ENCODE measurements at places on chromosomes 6 and 20.

GRCh38 chr20:12535316-12535715 is 473.5 kb upstream of the SPTLC3 start:
- DNase-seq, result no peak

- DNase-seq, result no peak
Measured at GRCh38 chr6:28078050-28078449, 2.3 kb upstream of the ZNF165 start.

DNA sequence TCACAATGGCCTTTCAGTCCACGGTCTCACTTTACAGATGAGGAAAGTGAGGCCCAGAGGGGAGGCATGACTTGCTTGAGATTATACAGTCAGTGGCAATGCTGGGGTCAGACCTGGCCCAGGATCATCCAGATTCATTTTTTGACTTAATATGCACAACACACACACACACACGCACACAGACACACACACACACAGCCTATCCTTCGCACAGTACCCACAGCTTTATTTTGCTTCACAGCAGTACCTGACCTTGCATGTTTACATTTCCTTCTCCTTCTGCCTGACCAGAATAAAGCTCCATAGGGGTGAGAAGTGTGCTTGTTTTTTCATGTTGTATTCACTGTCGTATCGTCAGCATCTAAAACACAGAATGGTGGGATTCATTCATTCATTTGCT is 79.8 kb downstream of the VEGFA start:
- no peak for DNase-seq

DNA sequence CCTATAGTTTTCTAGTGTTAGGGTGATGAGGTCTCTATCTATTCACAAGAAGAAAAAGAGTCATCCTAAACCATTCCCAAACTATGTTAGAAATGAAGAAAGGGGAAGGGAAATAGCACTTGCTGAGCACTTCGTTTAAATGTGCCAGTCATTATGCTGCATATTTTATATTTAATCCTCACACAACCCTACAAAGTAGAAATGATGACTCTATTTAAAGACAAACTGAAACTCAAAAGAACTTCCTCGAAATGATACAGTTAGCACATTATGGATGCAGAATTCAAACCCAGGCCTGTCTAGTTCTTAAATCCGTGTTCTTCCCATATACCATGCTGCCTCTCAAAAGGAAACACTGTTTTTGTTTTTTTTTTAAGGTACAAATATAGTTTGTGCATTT is 174.6 kb downstream of the GMPR start:
- no peak for DNase-seq

DNA sequence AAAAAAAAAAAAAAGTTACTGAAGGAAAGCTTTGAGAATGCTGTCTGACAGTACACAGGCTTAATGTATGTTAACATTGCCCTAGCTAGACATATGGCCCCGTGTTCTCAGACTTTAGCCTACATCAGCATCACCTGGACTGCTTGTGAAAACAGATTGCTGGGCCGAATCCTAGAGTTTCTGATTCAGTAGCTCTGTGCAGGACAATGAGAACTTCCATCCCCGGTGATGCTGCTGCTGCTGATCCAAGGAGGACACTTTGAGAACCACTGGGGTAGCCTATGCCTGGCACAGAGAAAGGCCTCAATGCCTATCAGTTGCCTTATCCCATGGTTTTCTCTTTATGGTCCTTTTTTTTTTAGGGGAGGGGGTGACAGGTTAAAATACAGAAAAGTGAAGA is 1.6 kb downstream of the HCK start:
- no peak for DNase-seq

Measured in amniotic stem cell (primary cell).